ENCODE measurements at places on chromosomes 12 and 14.

DNA sequence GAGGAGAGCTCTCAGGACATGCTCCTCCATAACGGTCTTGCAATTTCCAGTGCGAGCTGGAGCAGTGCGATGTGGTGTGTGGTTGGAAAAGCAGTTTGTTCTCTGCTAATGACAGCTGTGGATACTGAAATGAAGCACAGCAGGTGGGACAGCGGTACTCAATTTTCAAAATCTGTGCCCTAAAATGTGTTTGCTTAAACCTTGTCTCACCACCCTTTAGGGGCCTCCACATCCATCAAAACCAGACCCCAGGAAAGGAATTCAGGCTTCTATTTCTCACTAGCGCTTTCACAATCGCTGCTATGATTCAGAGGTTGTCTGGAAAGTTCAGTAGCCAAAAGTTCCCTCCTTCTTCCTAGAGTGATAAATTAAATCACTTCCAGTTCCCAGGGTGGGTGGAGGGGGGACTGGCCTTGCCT lies 440.8 kb downstream of the EGLN3 start:
- DNase-seq: peak; percentile 86
- no peak overlapping the region for H3K4me3 ChIP-seq
- no peaks in the 10 kb centered on the region for H3K36me3 ChIP-seq
- no peaks in the 10 kb centered on the region for H3K27me3 ChIP-seq

DNA sequence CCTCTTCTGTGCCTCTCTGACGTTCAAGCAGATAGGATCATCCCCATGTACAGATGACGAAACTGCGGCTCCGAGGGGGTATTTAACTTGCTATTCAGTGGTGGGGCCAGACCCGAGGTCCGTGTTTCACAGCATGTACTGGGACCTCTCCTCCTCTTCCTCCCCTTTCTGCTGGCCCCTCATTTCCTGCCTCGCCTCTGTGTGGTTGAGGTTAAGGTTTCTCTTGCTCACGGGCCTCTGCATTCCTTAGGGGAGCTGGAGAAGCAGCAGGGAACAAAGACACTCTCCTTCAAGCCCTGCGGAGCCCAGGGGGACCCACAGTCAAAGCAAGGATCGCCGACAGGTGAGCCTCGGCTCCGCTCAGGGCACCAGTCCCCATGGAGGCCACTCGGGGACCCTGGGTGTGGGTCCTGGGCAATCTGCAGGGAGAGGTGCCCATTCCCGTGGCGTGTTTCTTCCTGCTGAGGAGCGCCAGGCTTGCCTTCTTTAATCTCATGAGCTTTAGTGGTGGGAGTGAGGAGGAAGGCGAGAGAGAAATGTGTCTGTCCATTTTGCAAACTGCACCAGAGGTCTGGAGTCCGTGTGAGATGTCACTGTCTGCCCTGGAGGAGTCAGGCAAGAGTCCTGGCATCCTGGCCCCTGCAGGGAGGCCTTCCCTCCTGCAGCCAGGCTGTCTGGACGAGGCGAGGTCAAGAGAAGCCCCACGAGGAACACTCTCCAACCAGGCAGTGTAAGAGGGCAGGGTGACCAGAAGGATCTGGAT lies 45.0 kb downstream of the SLC6A12 start:
- H3K4me3 ChIP-seq: no peak overlapping the region
- H3K27ac ChIP-seq: peak overlapping the region; percentile 89
- H3K4me1 ChIP-seq: peaks cover 68% of the 10 kb centered on the region
- peak; percentile 35 for DNase-seq
- no peaks in the 10 kb centered on the region for H3K36me3 ChIP-seq
- peaks cover 79% of the 10 kb centered on the region for H3K27me3 ChIP-seq

GRCh38 chr14:60789656-60790055 lies 55.1 kb downstream of the MNAT1 start:
- DNase-seq: no peak
- no peak overlapping the region for H3K4me3 ChIP-seq
- H3K27me3 ChIP-seq: no peaks in the 10 kb centered on the region
- H3K4me1 ChIP-seq: no peaks in the 10 kb centered on the region

GRCh38 chr12:24738441-24738840 lies 210.5 kb downstream of the BCAT1 start:
- H3K4me1 ChIP-seq: no peaks in the 10 kb centered on the region
- no peak overlapping the region for H3K27ac ChIP-seq
- no peaks in the 10 kb centered on the region for H3K27me3 ChIP-seq
- DNase-seq: peak; percentile 26
- no peak overlapping the region for H3K4me3 ChIP-seq
- no peaks in the 10 kb centered on the region for H3K36me3 ChIP-seq

GRCh38 chr14:94342334-94342934 lies 19.3 kb upstream of the SERPINA6 start:
- no peaks in the 10 kb centered on the region for H3K27me3 ChIP-seq
- H3K36me3 ChIP-seq: no peaks in the 10 kb centered on the region
- H3K4me1 ChIP-seq: peaks cover 9% of the 10 kb centered on the region
- DNase-seq: peak; percentile 29
- no peak overlapping the region for H3K27ac ChIP-seq
- no peak overlapping the region for H3K4me3 ChIP-seq

DNA sequence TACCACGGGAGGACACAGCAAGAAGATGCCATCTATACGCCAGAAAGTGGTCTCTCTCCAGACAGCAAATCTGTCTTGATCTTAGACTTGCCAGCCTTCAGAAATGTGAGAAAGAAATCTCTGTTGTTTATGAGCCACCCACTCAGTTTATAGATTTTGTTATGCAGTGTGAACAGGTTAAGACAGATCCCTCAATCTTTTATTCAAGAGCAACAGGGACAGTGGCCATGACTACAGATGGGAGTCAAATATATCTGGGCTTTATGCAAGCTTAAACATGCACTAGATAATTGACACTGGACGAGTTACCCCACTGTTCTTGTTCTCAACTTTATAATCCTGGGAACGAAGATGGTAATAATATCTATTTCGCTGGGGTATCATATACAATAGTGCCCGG lies 288.7 kb downstream of the RPAP3 start:
- no peaks in the 10 kb centered on the region for H3K36me3 ChIP-seq
- H3K27ac ChIP-seq: no peak overlapping the region
- no peak for DNase-seq
- no peak overlapping the region for H3K4me3 ChIP-seq
- no peaks in the 10 kb centered on the region for H3K4me1 ChIP-seq
- H3K27me3 ChIP-seq: no peaks in the 10 kb centered on the region

DNA sequence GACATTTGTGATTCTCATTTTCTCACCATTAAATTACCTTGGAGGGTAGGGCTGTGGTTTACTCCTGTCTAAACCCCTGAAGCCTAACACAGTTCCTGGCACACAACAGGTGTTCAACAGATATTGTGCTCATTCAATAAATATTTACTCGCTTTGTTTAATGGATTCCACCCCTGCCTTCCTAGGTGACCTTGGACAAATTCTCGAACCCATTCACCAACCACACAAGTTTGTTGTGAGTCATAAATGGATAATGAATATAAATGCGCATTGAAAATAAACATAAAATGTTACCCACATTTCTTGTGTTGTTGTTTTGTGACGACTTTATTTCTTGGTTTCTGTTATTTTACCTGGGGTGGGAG lies 362 bp upstream of the TSFM start:
- peaks cover 10% of the 10 kb centered on the region for H3K36me3 ChIP-seq
- H3K27me3 ChIP-seq: no peaks in the 10 kb centered on the region
- no peak for DNase-seq
- H3K27ac ChIP-seq: no peak overlapping the region
- H3K4me1 ChIP-seq: no peaks in the 10 kb centered on the region

DNA sequence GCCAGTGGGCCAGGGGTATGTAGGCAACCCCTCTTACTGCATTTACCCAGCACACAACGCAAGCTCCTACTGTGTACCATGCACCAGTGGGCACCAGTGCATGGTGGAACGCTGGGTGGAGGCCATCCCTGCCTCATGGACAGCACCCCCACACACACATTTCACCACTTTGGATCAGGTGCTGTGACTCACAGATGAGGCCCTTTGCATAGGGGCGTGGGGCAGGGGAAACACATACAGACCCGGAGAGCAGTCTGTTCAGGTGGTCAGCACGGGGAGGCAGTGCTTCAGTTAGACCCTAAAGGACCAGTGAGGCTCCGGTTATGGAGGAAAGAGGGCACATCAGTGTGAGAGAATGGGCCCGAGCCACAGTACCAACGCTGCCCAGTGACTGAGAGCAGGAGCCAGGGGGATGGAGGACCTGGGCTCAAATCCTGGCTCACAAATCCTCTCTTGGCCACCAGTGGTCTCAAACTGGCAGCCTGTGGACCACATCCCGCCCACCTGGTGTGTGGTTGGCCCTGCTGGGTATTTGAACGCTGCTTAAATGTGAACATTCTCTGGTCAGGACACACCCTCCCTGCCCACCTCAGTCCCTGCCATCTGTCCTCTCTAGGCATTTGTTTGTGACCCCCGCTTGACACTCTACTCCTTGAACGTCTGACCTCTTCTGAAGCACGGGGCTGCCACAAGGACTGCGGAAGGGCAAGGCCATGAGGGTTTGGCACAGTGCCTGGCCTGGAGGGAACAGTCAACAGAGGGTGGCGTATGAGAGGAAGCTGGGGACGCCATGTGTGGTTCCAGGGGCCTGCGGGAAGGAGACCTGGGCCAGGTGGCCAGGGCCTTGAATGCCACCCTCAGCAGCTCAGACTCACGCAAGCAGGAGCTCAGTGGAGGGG lies 46.7 kb downstream of the FAM222A start:
- H3K27me3 ChIP-seq: peaks cover 22% of the 10 kb centered on the region
- H3K4me3 ChIP-seq: no peak overlapping the region
- no peak overlapping the region for H3K27ac ChIP-seq
- no peak for DNase-seq
- no peaks in the 10 kb centered on the region for H3K36me3 ChIP-seq

Data from mesenchymal stem cell (in vitro differentiated cells and primary cell).